ENCODE measurements at places on chromosomes 3 and 15.

DNA sequence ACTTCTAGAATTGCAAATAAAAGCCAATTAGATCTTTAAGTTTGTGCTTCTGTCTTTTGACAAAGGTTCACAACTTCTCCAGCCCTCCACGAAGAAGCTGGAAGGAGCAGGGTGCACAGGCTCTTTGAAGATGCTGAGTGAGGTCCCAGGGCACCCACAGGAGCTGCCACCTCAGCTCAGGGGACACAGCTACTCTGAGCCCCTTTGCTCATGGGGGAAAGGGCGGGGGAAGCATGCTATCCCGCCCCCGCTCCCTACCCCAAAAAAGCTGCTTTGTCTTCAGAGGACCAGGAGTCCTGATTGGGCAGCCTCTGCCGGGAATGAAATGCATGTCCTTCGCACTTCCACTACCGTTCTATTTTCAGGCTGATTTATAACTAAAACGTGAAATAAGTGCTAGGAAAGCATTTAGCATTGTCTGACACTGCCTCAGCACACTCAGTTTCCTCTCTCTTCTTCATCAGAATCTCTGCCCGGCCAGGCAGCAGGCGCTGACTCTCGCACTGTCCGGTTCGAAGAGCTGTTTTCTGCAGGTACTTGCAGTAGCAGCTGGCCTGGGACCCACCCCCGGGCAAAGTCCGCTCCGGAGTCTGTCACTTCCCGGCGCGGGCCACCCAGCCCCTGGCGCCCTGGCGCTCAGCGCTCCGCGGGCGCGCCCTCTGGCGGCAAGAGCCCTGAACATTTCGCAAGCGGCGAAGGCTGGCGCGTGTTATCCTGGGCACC is 45.5 kb upstream of the KLHL25 start:
- DNase-seq = peak; percentile 38

- no peak for DNase-seq
Observed at GRCh38 chr3:37217098-37217849, 42.9 kb upstream of the LRRFIP2 start.

- peak; percentile 32 for DNase-seq
Observed at GRCh38 chr3:169764312-169764881, 463 bp downstream of the TERC start.

GRCh38 chr3:58646503-58646902 is 20.1 kb downstream of the FAM3D start:
- no peak for DNase-seq

DNA sequence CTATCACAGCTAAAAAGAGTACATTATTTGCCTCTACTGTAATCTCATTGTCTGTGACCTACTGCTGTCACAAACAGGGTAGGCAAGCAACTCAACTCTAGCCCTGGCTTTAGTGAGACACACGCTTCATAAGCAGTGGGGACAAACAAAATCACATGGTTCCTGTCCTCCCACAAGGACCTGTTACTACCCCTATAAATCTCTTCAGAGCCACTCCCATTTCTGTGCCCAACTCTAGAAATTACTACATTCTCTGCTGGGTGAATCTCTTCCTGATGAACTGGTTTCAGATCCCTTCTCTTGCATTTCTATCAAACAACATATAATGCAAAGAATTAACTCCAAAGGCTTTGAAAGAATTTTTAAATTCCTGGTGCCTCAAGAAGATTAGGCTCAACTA is 117.3 kb downstream of the DMXL2 start:
- no peak for DNase-seq

All from T-helper 22 cell (primary cell).